A549 treated with CORT108297 at 1 μM for 4 hours (cell line): ENCODE measurements at places on chromosomes 2 and 18. TPM values are rescaled to one million over a fixed set of nuclear protein-coding genes. Genes with fewer than 3 reads are reported as not detected.

Gene SNTG2
- total RNA-seq, result not detected in 5 replicates

Gene SKOR2
- not detected in 5 replicates for total RNA-seq

Gene GPC1
- 152 to 240 TPM (median 223 TPM) in 5 replicates for total RNA-seq

Gene RAMP1
- 0.32 TPM in 1 of 5 replicates, not detected in the others for total RNA-seq

Gene COLEC12
- total RNA-seq, result 0.02 to 0.08 TPM (median 0.03 TPM) in 5 replicates

Gene MYCN
- 0.03 TPM in 1 of 5 replicates, not detected in the others for total RNA-seq

Gene CD226
- total RNA-seq, result 0.03 to 0.14 TPM (median 0.07 TPM) in 5 replicates

Gene FTCDNL1
- 2.2 to 3.2 TPM (median 2.6 TPM) in 5 replicates for total RNA-seq

Gene FHL2
- total RNA-seq, result 63.4 to 81.4 TPM (median 73.1 TPM) in 5 replicates

Gene IL18RAP
- total RNA-seq, result 0.11 TPM in 1 of 5 replicates, not detected in the others

Gene CAPN14
- total RNA-seq, result 0.02 to 0.07 TPM (median 0.03 TPM) in 4 of 5 replicates, not detected in the other

Gene COL6A3
- total RNA-seq, result 0.07 to 0.20 TPM (median 0.09 TPM) in 5 replicates

Gene WDFY1
- total RNA-seq, result 33.9 to 44.5 TPM (median 41.0 TPM) in 5 replicates

Gene REG3G
- total RNA-seq, result not detected in 5 replicates

Gene SEPTIN10
- total RNA-seq, result 37.6 to 62.6 TPM (median 50.2 TPM) in 5 replicates

Gene NETO1
- total RNA-seq, result not detected in 5 replicates

Gene NYAP2
- not detected in 5 replicates for total RNA-seq

Gene GAL3ST2
- total RNA-seq, result 0.13 to 0.35 TPM (median 0.32 TPM) in 5 replicates

Gene NOL4
- total RNA-seq, result not detected in 5 replicates
